ENCODE measurements at places on chromosomes 2 and 18. TPM values are rescaled to one million over a fixed set of nuclear protein-coding genes. Genes with fewer than 3 reads are reported as not detected.

DIPK1C gene
- not detected for total RNA-seq

ACVR1C gene
- total RNA-seq: under 0.01 TPM

STK11IP gene
- total RNA-seq: 9.0 TPM

ALLC gene
- total RNA-seq: not detected

IL18R1 gene
- total RNA-seq: 6.4 TPM

FAM110C gene
- not detected for total RNA-seq

MBP gene
- 0.40 TPM for total RNA-seq

LINC00305 gene
- not detected for total RNA-seq

GBX2 gene
- total RNA-seq: 11.6 TPM

NTSR2 gene
- not detected for total RNA-seq

IL36RN gene
- total RNA-seq: not detected

KCNJ3 gene
- not detected for total RNA-seq

RTTN gene
- total RNA-seq: 33.6 TPM

MYCN gene
- 3.2 TPM for total RNA-seq

IL1RL1 gene
- 159 TPM for total RNA-seq

TMEM185B gene
- total RNA-seq: 38.2 TPM

CDK15 gene
- not detected for total RNA-seq

FAP gene
- 0.53 TPM for total RNA-seq

G6PC2 gene
- total RNA-seq: not detected

GULP1 gene
- 27.7 TPM for total RNA-seq

PSMA8 gene
- not detected for total RNA-seq

PPIL3 gene
- 39.6 TPM for total RNA-seq

KCNS3 gene
- 0.53 TPM for total RNA-seq

LHCGR gene
- total RNA-seq: not detected

SLC5A7 gene
- not detected for total RNA-seq

MYO7B gene
- total RNA-seq: 0.14 TPM

HDLBP gene
- 663 TPM for total RNA-seq

POMC gene
- total RNA-seq: 0.29 TPM

KCNG3 gene
- under 0.01 TPM for total RNA-seq

TRIM43 gene
- 0.07 TPM for total RNA-seq

TNFAIP6 gene
- total RNA-seq: not detected

ANKRD30B gene
- not detected for total RNA-seq

LYPD6 gene
- total RNA-seq: 5.4 TPM

EPHA4 gene
- total RNA-seq: 35.8 TPM

UGT1A8 gene
- not detected for total RNA-seq

SERTAD2 gene
- 15.1 TPM for total RNA-seq

NEU2 gene
- not detected for total RNA-seq

HOXD9 gene
- total RNA-seq: not detected

SLC20A1 gene
- total RNA-seq: 151 TPM

RGPD3 gene
- 0.53 TPM for total RNA-seq

CD8B2 gene
- not detected for total RNA-seq

RAX gene
- total RNA-seq: not detected

ARHGEF33 gene
- total RNA-seq: 0.14 TPM

Data from thoracic aorta endothelial cell (primary cell).